ENCODE measurements at places on chromosomes 4 and X.

GRCh38 chrX:118824173-118824730 is 628 bp downstream of the ZCCHC12 start:
- DNase-seq, result no peak

DNA sequence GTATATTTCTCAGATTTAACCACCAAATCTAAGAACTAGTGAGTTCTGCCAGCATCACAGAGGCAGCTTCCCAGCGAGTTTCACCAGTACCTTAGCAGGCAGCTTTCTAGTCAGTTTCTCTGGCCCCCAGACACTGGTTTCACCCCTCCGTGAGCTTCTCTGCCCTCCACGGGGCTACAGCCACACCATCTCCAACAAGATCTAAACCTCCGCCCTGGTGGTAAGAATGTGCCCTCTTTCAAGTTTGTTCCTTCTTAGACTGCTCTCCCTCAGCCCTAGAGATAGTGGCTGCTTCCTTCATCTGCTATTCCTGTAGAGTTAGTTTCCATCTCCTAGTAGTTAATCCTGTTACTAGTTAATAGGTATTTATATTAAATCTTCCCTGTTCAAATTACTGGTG is 60.5 kb upstream of the TAB3 start:
- no peak for DNase-seq

GRCh38 chr4:22440999-22441398 is 74.9 kb downstream of the ADGRA3 start:
- DNase-seq, result no peak

DNA sequence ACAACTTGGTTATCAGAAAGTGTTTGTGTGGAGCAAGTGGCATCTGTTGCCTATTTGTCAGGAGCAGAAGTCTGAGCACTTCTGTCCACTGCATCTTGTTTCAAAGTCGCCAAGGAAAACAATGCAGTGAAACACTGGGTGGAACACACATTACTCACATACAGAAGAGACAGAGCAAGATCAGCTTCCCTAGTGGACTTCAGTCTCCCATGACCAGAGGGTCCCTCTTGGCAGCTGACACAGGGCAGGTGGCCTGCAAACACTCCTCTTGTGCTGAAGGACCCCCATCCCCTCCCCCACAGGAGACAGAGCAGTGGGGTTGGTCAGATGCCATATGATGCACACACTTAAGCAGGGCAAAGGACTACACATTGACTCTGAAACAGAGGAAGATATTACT is 3.6 kb upstream of the BBS12 start:
- no peak for DNase-seq

DNA sequence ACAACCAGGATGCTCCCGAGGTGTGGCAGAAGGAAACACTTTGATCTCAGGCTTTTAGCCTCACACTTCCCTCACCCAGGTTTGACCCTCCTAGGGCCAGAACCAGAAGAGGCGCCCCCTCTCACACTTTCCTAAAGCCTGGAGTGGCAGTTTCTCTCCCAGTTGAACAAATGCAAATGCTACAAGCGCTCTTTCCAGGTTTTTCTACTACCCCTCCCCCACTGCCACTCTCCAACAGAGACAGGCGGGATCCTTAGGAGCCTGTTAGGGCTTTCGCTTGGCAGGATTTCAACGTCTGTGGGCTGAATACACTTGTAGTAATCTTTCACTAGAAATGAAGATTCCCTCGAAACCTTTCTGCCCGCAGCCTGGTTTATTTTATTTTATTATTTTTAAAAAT is 2.4 kb downstream of the TSC22D3 start:
- DNase-seq, result no peak

- DNase-seq, result no peak
Observed at GRCh38 chr4:6769233-6769988, 13.1 kb upstream of the KIAA0232 start.

DNA sequence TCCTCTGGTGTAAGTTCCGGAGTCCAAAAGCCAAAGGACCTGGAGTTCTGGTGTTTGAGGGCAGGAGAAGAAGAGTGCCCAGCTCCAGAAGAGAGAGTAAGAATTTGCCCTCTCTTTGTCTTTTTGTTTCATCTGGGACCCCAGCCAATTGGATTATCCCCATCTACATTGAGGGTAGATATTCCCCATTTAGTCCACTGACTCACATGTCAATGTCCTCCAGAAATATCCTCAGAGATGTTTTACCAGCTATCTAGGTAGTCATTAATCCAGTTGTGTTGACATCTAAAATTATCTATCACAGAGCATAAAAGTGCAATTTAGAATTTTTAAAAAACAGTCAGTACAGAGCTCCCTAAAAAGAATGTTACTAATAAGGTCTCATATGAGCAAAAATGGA is 132.9 kb upstream of the TMEM47 start:
- DNase-seq, result no peak
